A549 treated with DMSO at 1 μM for 4 hours (cell line): ENCODE measurements at places on chromosomes 3 and 15. TPM values are rescaled to one million over a fixed set of nuclear protein-coding genes. Genes with fewer than 3 reads are reported as not detected.

Gene SCAMP5
- total RNA-seq: 12.3 to 15.8 TPM (median 14.0 TPM) in 5 replicates

Gene SKOR1
- total RNA-seq: 0.03 to 0.04 TPM (median 0.03 TPM) in 3 of 5 replicates, not detected in the others

Gene ZNF385D
- not detected in 5 replicates for total RNA-seq

Gene SPATA12
- 0.45 to 0.64 TPM (median 0.52 TPM) in 5 replicates for total RNA-seq

Gene CAND2
- total RNA-seq: 0.26 to 0.51 TPM (median 0.32 TPM) in 5 replicates

Gene MORC1
- total RNA-seq: not detected in 5 replicates

Gene IGSF10
- 0.53 to 0.81 TPM (median 0.76 TPM) in 5 replicates for total RNA-seq

Gene ISG20
- total RNA-seq: 38.7 to 47.1 TPM (median 41.0 TPM) in 5 replicates

Gene CTXN2
- 0.02 to 0.04 TPM in 2 of 5 replicates, not detected in the others for total RNA-seq

Gene IGDCC3
- total RNA-seq: 0.05 to 0.21 TPM (median 0.12 TPM) in 4 of 5 replicates, not detected in the other
